CD8-positive, alpha-beta memory T cell (primary cell): ENCODE measurements at places on chromosomes 16 and 17. TPM values are rescaled to one million over a fixed set of nuclear protein-coding genes. Genes with fewer than 3 reads are reported as not detected.

MT1A gene
- 0.71 TPM for total RNA-seq

DNA sequence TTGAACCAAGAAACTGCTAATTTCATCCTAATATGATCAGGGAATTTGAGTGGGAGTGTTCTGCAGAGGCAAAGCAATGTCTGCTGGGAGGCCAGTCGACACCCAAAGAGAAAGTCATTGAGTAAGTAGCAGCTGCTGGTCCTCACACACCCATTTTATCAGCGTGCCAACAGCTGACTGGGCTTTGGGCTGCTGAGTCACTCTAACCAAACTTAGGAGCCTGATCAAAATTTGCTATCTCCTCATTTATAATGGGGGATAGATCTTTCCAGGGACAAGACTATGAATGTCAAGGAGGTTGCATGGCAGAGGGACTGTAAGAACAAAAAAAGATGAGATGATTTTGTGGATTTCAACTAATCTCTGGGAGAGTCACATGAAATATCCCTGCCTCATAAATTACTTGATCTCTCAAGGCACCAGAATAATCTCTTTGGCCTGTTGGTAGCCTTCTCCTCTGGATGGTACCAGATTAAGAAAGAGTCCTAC is 32.9 kb downstream of the CPSF4L start:
- peak; percentile 17 for DNase-seq

DNA sequence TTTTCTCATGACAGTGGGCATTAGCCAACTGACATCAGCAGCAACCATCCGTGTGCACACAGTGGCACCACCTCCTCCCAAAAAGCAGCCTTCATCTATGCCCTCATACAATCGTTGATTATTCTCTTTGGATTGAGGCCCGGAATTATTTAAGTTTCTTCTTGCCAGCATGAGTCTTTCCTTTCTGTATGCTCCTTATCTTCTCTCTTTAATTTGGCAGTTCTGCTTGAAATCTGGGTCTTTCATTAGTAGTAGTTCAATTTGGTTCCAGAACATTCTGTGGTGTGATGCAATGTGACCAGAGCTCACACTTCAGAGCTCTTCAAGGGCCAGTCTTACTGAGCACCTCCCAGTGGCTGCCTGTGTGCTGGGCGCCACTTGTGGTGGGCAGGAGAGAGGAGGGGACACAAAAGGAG is 52.2 kb upstream of the STH start:
- DNase-seq = no peak

DNA sequence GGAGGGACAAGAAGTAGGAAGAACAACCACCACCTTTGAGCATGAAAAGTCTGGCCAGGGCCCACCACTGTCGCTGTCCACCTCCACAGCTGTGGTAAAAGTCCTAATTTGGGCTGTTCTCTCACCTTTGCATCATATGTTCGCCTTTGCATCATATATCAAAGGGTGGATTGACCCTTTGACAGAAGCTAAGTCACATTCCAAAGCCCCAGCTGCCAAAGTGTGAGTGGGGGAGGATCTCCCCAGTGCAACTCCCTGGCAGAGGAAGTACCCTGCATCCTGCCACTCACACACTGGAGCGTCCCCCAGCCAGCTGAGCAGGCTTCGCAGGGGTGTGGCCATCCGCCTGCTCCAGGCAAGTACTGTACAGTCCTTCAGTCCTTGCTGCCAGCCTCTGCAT is 12.7 kb upstream of the SPECC1 start:
- no peak for DNase-seq

DNA sequence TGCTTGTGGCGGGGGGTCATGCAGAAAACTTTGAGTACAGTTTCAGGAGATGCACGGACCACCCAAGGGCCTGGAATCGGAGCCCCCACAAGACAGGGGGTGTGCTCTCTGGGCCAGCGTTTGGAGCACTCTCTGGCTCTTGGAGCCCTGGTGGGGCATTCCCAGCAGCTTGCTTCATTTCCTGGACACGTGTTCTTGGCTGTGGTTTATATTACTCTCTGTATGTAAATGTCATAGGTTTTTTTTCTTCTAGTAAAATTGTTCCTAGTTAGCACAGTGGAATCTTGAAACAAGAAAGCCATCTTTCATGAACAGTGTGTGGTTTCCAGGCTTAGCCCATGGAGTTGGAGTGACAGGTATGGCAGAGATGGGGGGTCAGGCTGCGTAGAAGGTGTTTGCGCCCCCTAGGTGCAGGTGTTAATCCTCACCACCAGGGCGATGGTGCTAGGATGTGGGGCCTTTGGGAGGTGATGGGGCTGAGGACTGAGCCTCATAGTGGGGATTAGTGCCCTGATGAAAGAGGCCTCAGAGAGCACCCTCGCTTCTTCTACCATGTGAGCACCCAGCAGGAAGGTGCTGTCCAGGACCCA is 79.8 kb downstream of the JPH3 start:
- no peak for DNase-seq

C17orf50 gene
- total RNA-seq = not detected

- DNase-seq = no peak
These were observed 238.9 kb upstream of the NLRP1 start for GRCh38 chr17:5823219-5823618.

MT1F gene
- total RNA-seq = 17.9 TPM

DNA sequence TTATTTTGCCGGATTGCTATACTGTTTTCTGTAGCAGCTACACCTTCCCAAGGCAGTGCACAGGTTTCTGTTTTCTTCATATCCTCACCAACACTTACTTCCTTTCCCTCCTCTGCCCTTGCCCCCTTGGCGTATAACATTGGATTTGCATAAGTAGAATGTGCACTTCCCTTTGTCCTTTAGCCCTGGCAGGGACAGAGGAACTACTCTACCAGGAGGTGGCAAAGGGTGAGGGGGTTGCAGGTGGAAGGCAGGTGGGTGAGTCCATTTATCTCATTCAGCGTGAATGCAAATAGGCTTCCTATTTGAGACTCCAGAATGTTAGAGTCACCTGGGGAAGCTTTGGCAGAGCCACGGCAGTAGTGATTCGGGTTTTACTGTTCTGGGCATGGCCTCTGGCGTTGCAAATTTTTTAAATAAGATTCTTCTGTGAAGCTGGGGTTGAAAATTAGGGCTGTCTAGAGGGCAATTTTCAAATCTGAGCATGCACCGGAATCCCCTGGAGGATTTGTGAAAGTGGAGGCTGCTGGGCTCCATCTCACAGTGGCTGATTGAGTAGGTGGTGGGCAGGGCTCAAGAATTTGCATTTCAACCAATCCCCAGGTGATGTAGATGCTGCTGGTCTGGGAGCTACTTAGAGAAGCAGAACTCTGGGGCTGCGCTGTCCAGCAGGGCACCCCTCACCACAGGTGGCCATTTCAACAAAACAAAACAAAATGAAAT is 84.7 kb downstream of the PLCG2 start:
- no peak for DNase-seq

SCNN1B gene
- total RNA-seq = not detected

GRCh38 chr16:66166490-66166889 is 200.0 kb upstream of the CDH5 start:
- no peak for DNase-seq

NOS2 gene
- 0.07 TPM for total RNA-seq
